ENCODE measurements at places on chromosomes 4 and X.

DNA sequence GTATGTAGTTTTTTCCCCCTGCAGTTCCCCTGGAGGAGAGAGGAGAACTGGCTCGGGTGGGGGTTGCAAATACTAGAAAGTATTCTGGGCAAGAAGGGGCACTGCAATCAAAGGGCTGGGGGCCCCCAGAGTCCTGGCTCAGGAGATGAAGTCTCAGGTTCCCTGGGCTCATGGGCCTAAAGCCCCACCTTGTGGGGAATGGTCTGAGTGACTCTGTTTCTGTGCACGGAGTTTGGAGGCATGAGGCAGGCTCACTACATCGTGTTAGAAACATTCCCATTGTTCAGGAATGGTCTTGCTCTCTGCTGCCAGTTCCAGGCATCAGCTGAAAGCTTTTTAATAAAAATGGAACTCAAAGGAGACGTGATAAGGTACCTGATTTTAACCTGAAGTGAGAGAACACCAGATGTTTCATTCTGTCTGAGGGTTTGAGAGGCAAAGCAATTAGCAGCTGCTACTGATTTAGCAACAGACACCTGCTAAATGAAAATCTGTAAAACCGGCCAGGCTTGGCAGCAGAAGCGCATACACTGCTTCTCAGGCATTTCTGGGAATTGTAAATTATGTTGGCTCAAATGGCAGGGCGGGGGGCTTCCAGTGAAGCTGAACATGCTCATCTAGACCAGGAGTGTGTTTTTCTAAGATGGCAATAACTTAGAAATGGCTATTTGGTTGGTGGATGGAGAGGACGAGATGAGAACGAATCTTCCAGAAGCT lies 122.7 kb downstream of the TMEM164 start:
- no peak for DNase-seq

DNA sequence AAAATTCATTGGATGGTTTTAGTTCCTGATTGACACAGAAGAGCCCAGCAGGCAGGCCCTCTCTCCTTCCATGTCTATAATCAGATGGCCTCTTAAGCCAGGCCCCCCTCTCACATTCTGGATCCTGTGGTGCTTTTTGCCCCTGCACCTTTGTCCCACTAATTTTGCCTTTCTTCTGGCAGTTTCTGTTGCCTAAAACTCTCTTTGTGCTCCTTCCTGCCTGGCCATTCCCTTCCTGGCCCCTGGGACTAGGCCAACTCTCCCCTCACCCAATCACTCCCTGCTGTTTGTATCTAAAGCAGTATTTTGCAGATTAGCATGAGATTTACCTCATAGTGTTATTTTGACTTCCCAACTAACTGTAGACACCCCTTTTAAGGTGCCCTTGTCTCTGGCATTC lies 42.7 kb upstream of the DDX3X start:
- DNase-seq = no peak

GRCh38 chr4:26407476-26407875 lies 82.8 kb downstream of the CCKAR start:
- no peak for DNase-seq

- no peak for DNase-seq
Measured at GRCh38 chr4:150874338-150875226, 140.5 kb downstream of the LRBA start.

DNA sequence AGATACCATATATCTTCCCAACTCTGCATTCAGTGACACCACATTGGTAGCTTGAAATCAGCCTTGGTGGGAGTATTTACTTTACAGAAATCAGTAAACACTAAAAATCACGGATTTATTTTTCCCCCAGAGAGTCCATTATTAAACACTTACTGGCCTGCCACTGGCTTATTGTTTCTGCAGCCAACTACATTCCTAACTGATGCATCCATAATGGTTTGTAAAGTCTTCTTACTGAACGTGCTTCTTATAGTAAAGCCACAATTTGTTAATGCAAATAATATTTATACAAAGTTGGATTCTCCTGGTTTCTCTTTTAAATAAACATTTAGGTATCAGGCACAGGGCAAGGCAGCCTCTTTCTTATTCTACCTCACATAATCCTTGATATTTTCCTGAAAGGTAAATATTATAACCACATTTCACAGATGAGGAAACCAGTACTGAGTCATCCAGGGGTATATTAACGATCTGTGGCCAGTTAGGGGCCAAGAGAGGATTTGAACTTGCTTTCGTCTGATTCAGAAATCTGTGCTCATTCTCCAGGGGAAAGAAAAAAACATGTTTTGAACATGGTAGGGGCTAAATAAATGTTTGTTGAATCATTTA lies 136.5 kb downstream of the RAB28 start:
- DNase-seq = no peak

DNA sequence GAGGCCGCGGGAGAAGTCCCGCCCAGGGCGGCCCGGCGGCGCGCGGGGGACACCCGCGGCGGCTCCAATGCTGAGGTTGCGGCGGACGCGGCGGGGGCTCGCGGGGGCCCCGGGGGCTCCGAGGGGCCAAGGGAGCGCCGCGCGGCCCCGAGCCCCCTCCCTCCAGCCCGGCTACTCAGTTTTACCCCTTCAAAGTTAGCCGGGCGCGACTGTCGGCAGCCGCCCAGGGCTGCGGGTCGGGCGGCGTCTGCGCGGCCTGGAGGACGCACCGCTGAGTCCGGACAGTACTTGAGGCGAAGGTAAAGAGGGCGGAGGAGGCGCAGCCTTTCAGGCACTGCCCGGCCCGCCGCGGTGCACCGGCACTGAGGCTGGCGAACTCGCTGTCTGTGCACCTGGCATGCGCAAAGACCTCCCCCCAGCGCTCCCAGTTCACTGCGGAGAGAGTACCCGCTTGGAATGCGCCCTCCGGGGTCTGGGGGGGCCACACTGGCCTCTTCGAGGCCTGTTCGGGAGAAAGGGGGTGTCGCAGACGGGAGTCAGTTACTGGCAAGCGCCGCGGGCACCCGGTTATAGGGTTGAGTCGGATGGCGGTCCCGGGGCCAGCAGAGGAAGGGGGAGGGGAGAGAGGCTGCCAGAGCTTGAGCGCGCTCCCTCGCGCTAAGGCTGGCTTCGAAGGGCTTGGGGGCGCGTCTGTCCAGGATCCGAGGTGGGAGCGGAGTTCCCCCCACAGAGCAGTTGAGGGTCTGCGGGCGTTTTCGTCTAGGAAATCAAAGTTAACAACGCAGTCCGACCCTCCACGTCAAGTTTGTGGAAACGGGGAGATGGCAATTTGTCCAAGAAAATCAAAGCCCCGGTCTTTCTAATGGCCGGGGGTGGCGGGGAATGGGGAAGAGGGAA lies 1.1 kb downstream of the PCDH19 start:
- DNase-seq = no peak

GRCh38 chr4:11701966-11702725 lies 273.5 kb upstream of the HS3ST1 start:
- no peak for DNase-seq

DNA sequence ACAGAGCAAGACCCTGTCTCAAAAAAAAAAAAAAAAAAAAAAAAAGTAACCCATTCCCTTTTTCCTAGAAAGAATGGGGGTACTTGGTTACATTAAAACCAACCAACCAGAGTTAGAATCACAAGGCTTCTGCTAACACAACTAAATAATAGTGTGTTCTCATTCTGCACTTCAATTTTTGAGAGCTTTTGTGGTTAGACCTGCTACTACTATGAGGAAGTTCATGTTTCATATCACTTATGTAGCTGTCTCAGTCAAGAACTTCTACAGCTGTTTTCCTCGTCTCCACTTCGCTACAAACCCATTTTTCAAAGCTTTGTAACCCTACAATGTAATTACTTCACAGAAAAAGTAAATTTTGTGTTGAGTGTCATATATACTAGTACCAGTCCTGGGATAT lies 58.3 kb downstream of the PDHA2 start:
- DNase-seq = no peak

DNA sequence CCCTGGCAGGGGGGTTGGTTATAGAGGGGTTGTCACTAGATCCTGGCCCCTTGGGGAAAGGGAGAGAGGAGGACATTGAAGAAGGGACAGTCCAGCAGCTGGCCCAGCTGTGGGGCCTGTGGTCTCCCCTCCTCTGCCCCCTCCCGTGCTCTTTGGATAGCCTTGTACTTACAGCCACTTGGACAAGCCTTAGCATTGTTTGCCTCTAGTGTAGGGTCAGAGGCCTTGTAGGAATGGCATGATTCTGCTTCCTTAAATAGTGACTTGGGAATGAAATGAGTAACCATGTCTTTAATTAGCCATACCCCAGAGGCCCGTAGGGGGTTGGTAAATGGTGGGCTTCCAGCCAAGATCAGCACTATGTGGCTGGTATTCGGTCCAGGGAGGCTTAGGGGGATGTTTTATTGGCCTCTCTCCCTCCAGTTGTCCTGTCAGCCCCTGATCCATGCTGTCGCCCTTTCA lies 230.6 kb downstream of the PTTG2 start:
- peak; percentile 10 for DNase-seq

GRCh38 chrX:129540722-129541184 lies 694 bp downstream of the OCRL start:
- no peak for DNase-seq

DNA sequence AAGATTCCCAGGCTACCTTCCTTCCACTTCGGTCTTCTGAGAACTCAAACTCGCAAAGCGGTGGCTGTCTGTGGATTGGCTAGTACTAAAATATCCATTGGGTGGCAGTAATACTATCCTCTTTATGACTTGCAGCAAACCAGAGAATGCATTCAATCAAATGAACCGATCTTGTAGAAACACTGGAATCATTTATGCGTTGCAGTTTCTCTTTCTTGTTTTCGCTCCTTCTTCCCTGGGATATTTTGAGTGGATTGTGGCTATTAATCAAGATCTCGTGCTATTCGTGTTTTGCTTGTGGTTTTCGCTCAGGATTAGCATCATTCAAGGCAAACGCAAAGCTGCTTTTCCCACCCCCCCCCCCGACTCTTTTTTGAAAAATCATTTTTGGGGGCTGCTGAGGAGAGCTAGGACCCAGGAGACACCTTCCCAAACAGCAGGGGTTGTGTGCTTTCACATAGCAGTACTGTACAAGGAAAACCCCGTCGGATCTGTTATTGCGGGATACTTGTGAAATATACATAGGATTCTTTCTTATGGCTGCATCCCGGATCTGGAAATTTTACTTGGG lies at the start of gene IL1RAPL1:
Gene IL1RAPL1, plus strand, starts transcription at position 466 of the 571 bp plus-strand sequence.
- peak; percentile 18 for DNase-seq

DNA sequence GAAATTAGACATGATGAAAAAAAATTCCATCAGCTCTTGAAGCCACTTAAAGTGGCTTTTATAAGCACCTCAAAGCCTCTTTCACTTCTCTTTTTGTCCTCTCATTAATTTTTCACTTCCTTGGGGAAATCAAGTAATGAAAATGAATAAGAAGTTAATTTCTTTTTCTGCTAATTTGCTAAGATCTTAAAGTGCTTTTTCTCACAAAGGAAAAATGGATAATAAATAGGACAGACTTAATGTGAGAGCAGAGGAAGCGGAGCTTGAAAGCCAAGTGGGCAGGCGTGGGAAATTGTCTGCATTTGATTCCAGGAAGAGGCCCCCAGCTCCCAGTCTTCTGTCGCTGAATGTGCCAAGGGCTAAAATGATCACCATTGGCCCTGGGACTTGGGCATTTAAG lies 28.6 kb downstream of the CDS1 start:
- no peak for DNase-seq

DNA sequence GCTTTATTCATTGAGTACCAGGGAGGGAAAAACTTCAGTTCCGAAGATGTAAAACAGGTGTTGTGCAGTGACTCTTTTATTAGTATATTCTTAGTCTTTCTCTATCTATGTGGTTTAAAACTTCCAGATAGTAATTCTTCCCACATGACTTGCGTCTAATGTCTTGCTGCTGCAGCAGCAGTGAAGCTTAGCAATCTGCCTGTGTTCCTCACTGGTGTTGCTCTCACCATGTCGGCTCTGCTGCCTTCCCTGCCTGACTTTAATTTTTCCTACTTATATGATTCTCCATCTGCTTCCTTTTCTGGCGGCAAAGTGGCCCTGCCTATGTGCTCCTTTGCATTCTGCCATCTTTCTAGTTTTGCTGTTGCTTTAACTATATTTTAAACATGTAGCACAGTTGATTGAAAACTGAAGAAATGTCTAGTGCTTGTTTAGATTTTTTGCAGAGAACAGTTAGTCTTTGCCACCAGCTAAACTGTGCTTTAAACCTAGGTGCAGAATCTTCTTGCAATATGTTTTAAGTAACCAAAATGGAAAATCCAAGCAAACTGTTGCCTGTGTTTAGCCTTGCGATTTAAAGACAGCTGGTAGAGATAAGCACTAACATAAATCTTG lies 1934.2 kb upstream of the IGFBP7 start:
- DNase-seq = no peak

DNA sequence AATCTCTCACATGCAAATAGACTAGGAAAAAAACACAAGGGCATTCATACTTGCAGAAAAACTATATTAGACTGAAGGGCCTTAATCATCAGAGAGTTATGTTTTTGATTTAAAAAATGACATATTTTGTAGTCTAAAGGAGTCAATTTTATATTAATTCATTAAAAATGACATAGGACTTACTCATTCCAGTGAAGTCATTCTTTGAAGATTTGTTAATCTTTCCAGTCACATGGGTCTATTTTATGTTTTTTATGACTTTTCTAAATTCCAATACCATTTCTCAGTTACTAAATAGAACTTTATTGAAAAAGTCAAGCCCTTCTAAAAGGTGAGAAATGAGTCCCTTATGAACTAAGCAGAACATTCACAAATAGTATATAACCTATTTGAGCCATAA lies 743.8 kb upstream of the INTU start:
- peak; percentile 23 for DNase-seq

DNA sequence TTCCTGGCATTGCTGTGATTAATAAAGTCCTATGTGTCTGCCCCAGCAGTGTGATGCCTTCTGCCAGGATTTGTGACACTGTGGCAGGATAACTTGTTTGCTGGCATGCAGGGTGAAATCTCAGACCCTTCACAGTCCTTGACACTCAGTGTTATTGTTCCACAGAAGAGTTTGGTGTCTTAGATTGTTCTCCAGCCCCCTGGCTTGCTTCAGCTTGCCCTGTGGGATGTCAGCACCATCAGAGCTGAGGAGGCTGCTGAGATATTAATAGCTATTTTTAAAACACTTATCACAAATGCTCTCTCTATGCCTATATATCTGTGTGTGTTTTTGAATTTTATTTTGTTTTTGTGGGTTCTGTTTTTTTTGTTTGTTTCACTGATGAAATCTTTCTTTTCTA lies 136.9 kb downstream of the TSPAN5 start:
- DNase-seq = no peak

- no peak for DNase-seq
Measured at GRCh38 chr4:24655971-24656370, 71.6 kb upstream of the DHX15 start.

- DNase-seq = no peak
Measured at GRCh38 chr4:646460-646859, 21.1 kb downstream of the PDE6B start.

DNA sequence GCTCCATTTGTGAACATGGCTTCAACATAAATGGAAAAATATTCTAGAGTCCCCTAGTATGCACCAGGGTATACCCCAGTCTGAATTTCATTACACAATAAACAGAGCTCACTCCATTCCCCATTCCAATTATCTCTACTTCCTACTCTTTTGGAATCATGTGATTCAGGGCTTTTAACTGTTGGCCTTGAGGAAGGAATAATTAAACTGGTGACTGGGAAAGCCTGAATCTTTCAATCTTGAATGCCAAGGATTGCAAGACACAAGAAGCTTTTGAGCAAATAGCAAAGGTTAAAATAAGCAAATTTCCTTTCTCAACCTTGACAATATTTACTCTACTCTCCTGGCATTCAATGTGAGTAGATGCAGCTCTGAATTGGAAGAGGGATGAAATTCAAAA lies 77.5 kb upstream of the INPP4B start:
- DNase-seq = no peak

All from RWPE1 (cell line).